ENCODE measurements at places on chromosomes 3 and 15.

GRCh38 chr3:142209655-142210054, 15.7 kb downstream of the GK5 start:
- DNase-seq: no peak

DNA sequence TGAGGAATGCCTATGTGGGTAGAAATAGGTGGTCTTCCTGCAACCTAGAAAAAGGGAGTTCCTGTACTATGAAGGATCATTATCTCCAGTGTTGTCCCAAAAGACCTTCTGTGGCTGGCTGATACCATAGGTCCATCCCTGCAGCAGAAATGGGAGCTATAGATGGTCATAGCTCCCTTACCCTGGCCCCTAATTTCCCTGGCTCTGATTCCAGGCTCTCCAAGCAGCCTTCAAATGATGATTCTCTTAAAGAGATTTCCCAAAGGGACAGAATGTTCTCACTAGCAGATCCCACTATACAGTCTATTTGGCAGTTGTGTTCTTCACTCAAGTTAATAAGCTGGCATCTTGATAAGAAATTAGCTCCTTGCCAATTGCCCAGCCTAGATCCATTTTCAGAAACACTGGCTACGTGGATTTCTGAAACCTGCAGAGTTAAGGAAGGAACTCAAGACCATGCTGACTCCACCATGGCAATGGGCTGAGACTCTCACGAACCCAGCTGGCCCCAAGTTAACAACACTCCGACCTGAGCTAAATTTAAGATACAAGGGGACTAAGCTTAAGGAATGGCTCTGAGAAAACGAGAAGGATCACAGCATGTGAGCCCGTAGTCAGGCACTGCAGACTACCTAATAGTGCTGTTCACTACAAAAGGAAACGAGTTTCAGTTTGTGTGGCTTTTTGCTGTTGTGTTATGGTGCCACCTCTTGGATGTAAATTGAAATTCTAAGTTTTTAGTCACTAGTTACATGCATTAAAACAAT, 11.4 kb downstream of the C15orf40 start:
- no peak for DNase-seq

DNA sequence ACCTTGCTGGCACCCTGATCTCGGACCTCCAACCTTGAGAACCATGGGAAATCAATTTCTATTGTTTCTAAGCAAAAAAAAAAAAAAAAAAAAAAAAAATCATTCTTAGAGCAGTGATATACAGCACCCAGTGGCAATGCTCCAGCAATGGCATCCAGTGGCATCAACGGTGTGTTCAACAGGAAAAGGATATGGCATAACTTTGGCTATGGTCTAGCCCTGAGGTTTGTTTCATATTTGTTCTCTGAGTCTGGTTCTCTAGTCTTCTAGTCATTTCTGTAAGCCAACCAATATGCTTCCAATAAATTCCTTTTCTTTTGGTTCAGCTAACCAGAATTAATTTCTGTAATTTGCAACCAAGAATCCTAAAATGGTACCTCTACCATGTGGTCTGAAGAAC, 19.2 kb downstream of the DENND4A start:
- no peak for DNase-seq

DNA sequence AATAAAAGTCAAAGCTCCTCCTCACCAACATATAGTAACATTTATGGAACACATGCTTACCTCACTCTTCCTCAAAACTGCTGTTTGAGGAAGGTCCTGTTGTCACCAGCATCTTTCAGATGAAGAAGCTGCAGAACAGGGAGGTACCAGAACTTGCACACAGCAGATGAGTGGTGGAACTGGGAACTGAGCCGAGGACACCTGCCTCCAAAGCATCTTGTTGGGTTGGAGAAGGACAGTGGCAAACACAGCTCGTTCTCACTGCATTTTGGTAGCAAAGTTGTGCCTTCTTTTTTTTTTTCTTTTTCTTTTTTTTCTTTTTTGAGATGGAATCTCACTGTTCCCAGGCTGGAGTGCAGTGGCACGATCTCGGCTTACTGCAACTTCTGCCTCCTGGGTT, 76.0 kb downstream of the CEMIP start:
- DNase-seq: no peak

- no peak for DNase-seq
Observed at GRCh38 chr15:68429691-68430470, 2.1 kb downstream of the ITGA11 start.

GRCh38 chr3:104632947-104633346, 733.8 kb upstream of the ALCAM start:
- no peak for DNase-seq

- DNase-seq: no peak
Observed at GRCh38 chr15:70879401-70879800, 12.8 kb downstream of the THAP10 start.

GRCh38 chr3:26989037-26989436, 366.5 kb downstream of the LRRC3B start:
- DNase-seq: no peak

GRCh38 chr3:157999246-157999645, 107.0 kb downstream of the SHOX2 start:
- no peak for DNase-seq

GRCh38 chr3:128549283-128550112, 56.5 kb upstream of the GATA2 start:
- no peak for DNase-seq

DNA sequence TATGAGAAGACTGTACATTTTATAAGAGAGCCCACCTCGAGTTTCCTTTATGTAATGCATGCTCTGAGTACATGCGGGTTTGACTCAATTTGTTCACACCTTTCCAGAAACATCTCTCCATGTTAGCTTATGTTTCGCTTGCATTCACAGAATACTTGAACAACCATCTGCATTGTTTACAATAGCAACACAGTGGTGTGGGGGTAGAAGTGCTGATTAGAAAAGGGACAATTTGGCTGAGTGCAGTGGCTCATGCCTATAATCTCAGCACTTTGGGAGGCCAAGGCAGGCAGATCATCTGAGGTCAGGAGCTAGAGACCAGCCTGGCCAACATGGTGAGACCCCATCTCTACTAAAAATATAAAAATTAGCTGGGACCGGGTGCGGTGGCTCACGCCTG, 60.9 kb downstream of the NCEH1 start:
- DNase-seq: no peak

- no peak for DNase-seq
Observed at GRCh38 chr3:193640165-193640715, 47.2 kb downstream of the OPA1 start.

- DNase-seq: no peak
Observed at GRCh38 chr15:85750319-85751290, 44.1 kb downstream of the KLHL25 start.

DNA sequence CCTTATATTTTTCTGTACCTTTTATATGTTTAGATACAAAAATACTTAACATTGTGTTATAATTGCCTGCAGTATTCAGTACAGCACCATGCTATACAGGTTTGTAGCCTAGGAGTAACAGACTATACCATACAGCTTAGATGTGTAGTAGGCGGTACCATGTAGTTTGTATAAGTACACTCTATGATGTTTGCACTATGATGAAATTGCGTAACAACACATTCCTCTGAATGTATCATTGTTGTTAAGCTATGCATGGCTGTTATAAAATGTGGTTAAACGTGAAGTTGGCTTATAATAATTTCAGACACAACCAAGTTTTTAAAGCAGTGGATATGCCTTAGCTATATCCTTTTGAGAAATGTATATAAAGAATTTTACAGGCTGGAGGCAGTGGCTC, 328.3 kb downstream of the PLCL2 start:
- no peak for DNase-seq

DNA sequence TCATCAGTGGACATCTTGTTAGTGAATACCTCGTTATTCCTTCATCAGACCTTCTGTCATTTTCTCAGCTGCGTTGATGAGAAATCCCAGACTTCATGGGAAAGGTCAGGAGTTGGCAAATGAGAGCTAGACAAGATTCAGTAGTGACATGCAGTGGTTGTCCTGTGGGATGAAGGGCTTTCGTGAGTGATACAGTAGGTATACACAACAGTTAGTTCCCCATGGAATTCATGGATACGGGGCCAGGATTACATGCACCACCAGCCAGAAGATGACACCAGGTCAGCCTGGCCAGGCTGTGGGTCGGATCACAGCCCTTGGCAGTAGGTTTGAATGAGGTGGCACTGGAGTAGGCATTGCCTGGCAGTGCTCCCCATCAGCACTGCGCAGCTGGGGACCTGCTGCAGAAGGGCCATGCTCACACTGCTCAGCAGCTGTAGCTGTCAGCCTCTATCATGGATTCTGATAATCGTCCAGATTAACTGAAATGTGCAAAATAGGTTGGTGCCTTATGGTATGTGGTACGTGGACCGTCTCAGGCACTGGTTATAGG, 150.1 kb downstream of the SLCO3A1 start:
- DNase-seq: no peak

GRCh38 chr3:23723930-23724329, 81.8 kb upstream of the UBE2E1 start:
- DNase-seq: no peak
